CD4-positive, alpha-beta T cell (primary cell): ENCODE measurements at places on chromosomes 1 and 21.

GRCh38 chr1:113758631-113759332 lies 504 bp downstream of the PHTF1 start:
- peak; percentile 61 for DNase-seq

GRCh38 chr1:212161231-212161781 lies 123.9 kb upstream of the PPP2R5A start:
- no peak for DNase-seq

DNA sequence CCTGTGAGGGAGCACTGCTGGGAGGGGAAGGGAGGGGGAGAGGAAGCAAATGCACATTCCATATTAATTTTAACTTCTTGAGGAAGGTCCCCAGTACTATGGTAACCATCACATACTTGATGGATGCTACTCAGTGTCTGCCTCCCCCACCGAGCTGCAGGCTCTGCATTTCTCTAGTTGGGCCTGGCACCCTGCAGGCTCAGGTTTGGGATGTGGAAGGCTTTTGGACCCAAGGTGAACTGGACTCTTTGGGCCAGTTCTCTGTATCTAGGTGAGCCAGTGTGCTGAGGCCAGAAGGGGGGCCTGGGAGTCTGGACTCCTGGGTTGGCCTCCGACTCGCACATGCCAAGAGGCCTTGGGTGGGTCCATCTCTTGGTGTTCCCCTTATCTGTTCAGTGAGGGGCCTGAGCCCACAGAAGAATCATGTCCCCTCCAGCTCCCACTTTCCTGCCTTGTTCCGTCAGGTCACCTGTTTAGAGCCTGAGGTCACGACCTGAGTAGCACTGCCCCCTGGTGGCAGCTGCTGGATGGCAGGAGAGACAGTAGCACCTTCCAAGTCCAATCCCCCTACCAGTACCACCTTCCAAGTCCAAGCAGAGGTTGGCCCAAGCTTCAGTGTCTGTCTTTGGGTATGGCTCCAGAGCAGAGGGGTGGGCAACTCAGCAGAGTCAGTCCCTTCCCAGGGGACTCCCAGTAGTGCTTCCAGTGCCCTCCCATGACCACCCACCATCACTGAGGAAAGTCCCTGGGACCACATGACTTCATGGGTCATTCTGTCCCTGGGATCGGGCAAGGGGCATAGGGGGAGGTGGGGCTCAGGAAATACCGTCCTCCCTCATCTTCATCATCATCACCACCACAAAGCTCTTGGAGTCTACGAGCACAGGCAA lies 241.8 kb downstream of the TRABD2B start:
- DNase-seq: peak; percentile 30

- no peak for DNase-seq
Measured at GRCh38 chr1:38102636-38103035, 56.0 kb upstream of the POU3F1 start.

- no peak for DNase-seq
Measured at GRCh38 chr1:223478606-223479005, 85.4 kb downstream of the CCDC185 start.

- no peak for DNase-seq
Measured at GRCh38 chr1:111541721-111542120, 38.3 kb upstream of the ADORA3 start.

GRCh38 chr1:22691031-22691753 lies 19.4 kb upstream of the EPHB2 start:
- no peak for DNase-seq

DNA sequence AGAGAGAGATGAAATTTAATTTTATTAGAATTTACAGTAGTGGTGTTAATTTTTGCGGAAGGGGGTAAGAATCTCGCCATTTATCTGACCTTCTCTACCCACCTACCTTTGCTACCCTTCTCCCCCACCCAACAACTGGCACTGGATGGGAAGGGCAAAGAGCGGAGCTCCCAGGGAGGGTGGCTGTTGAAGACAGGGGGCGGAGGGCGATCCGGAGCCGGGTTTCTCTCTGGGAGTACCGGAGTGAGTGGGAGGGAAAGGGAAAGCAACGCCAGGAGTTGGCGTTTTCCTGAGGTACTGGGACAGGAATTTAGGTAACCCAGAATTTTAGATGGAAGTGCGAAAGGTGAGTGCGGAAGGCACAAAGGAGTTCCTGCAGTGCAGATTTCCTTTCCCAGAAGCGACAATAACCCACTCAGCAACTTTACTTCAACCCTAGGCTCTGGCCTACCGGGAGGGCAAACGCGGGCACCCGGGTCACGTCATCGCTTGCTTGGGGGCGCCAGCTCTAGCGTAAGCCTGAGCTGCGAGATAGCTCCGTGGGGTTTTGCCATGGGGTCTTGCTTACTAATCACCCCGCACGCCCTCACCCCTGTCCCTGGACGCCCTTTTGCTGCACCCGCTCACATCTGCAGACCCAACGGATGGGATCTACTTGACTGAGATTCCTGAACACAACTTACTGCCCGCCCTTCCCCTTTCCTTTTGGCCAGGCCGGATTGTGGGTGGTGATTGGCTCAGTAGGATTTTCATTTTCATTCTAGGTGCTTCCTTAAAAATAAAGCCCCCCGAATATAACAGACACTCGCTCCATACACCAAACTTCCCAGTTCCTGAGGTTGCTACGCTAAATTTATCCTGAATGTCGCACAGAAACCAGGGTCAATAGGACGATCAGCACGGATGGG lies 413.0 kb upstream of the ESRRG start:
- no peak for DNase-seq

GRCh38 chr1:65717815-65718454 lies 74.8 kb upstream of the PDE4B start:
- DNase-seq: no peak

GRCh38 chr1:234643111-234643849 lies 33.3 kb upstream of the IRF2BP2 start:
- DNase-seq: no peak
